GM13977 (cell line): ENCODE measurements at places on chromosomes 5 and 9.

GRCh38 chr9:111970827-111971226 is 74.2 kb downstream of the UGCG start:
- DNase-seq, result no peak

GRCh38 chr9:83444110-83444509 is 94.1 kb downstream of the FRMD3 start:
- no peak for DNase-seq

- no peak for DNase-seq
These were observed 201.7 kb upstream of the ZNF618 start for GRCh38 chr9:113674436-113674835.

GRCh38 chr9:133493845-133494540 is 15.1 kb upstream of the SLC2A6 start:
- DNase-seq, result no peak

DNA sequence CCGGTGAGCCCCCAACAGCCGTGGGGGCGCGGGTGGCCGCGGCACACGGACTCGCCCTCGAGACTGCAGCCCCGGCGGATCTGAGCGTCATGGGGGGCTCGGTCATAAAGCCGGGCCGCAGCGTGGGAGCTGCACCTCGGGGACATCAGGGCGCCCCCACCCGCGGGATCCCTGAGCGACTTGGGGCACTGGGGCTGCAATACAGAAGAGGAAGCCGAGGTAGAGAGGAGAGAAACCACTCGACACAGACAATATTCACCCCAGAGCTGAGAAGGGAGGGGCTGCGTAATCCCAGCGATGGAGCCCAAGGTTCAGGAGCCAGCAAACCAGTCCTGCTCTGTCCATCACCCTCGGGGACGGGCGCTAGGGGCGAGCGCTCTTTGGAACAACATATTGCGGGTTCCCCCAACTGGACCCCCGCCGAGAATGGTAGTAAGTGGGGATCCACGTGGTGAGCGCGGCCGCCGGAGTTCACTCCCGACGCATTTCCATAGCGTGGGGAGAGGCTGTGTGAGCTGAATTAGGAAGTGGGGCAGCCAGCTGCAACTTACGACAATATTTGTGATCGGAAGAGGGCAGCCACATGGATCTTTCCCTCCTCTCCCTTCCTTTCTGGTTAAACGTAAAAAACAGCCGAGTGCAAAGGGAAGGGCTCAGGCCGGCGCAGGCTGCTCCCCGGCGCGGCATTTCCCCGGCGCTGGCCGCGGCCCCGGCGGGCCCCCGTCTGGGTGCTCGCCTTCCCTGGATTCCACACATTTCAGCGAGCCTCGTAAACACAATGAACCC is 9.9 kb downstream of the PTCH1 start:
- peak; percentile 70 for DNase-seq
